ACHN (cell line): ENCODE measurements at places on chromosomes 4 and X.

DNA sequence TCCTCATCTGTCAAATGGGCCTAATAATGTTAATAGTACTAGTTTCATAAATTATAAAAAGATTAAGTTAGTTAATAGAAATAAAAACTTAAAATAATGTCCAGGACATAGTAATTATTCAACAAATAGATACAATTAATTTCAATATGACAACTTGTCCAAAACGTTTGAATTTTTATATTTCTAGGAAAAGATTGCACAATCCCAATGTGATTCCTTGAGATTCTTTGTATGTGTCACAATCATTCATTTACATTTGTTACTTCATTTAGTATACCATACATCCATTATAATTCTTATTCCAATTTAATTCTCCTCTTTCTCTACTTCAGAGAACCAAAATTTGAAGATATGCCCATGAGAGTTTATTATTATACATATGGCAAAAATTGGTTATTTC lies 554.2 kb downstream of the GABRG1 start:
- no peak for DNase-seq

GRCh38 chrX:55919367-55920221 lies 202.0 kb downstream of the RRAGB start:
- no peak for DNase-seq

GRCh38 chr4:111064342-111064993 lies 441.6 kb upstream of the PITX2 start:
- peak; percentile 87 for DNase-seq

DNA sequence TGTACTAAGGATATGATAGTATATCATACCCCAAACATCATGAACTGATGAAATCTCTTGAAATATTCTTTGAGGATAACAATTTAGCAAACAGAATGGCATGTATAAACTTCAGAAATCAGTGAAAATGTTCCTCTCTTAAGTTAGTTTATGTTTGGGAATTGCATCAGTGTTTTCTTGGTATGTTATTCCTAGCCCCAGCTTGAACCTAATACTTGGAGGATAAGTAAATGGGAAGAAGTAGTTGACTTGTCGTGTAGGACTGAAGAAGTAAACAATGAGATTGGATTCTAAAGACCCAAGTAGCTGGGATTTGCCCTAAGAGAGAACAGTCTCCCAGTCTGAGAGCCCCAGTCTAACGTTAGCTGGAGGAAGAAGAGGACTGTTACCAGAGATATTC lies 355.7 kb downstream of the GALNTL6 start:
- DNase-seq = no peak

GRCh38 chr4:106186201-106186600 lies 129.8 kb downstream of the TBCK start:
- DNase-seq = no peak

GRCh38 chr4:153295131-153295755 lies 49.2 kb upstream of the MND1 start:
- no peak for DNase-seq

- no peak for DNase-seq
Measured at GRCh38 chrX:118983513-118983912, 9.1 kb downstream of the LONRF3 start.

- DNase-seq = no peak
Measured at GRCh38 chrX:107716118-107716684, 59.4 kb downstream of the TSC22D3 start.
